CD8-positive, alpha-beta T cell (primary cell): ENCODE measurements at places on chromosomes 7 and 10. TPM values are rescaled to one million over a fixed set of nuclear protein-coding genes. Genes with fewer than 3 reads are reported as not detected.

The KIAA1217 gene
- total RNA-seq = not detected

The NME8 gene
- not detected for total RNA-seq

The SPDYE16 gene
- not detected for total RNA-seq

The FOXK1 gene
- 69.8 TPM for total RNA-seq

The ELFN1 gene
- not detected for total RNA-seq

The SLC18A2 gene
- 0.14 TPM for total RNA-seq

The RTKN2 gene
- total RNA-seq = 0.61 TPM

The WDFY4 gene
- total RNA-seq = 1.9 TPM

The ADARB2 gene
- 1.7 TPM for total RNA-seq

The CPA5 gene
- not detected for total RNA-seq

The PRXL2A gene
- total RNA-seq = 4.6 TPM

The SFXN2 gene
- 5.3 TPM for total RNA-seq

The DYDC2 gene
- total RNA-seq = not detected

The CYP3A7 gene
- total RNA-seq = not detected

The SEPTIN7 gene
- 190 TPM for total RNA-seq
